ENCODE measurements at places on chromosomes 4 and X.

DNA sequence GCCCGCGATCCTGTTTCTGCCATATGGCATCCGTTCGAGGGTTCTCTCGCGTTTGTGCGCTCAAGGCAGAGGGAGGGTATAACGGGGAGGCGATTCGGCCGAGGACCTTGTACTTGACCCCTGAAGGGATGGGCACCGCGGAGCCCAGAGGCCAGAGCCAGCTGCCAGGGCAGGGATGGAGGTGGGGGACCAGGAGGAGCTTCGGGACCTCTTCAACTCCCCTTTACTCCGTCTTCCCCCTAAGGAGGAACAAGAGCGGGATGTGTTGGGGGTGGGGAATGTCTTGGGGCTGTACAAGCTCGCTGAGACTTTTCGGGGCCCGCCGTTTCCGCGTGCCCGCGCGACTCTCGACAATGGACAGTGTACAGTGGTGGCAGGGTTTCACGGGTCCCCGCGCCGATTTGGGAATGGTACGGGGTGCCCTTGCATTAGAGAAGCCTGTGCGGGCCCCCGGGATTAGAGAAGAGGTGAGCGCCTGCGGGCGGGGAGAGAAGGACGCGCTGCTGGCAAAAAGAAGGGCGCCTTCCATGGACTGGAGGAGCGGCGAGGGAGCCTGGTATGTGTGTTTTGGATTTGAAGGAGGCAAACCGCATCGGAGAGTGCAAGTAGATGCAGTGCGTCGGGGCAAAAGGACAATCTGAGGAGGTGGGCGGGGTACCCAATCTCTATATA is 760 bp downstream of the UGT8 start:
- DNase-seq = peak; percentile 2

GRCh38 chrX:150361070-150361776 is 1.9 kb upstream of the MAMLD1 start:
- no peak for DNase-seq

DNA sequence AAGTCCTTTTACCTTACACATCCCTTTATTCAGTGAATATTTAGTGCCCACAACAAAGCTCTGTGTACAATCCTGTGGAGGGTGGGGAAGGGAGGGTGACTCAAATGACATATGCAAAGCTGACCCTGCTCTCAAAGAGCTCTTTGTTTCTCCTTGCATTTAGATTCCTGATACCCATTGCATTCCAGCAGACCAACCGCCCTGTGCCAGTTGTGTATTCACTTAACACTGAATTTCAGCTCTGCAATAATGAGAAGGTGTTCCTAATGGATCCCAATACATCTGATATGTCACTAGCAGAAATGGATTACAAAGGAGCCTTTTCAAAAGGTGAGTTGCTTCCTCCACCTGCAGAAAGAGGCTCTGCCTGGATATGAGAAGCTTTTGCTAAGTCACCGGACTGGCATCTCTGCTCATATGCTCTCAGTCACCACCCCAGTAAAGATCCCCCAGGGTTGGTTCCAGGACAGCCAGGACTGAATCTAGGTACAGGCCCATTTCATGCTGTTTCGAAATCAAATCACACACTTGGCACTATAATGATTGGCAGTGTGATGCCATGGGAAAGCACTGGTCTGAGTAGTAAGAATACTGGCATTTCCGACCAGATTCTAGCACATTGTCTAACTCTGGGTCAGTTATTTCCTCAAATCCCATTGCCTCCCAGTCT is 17.1 kb upstream of the ANXA3 start:
- DNase-seq = no peak

DNA sequence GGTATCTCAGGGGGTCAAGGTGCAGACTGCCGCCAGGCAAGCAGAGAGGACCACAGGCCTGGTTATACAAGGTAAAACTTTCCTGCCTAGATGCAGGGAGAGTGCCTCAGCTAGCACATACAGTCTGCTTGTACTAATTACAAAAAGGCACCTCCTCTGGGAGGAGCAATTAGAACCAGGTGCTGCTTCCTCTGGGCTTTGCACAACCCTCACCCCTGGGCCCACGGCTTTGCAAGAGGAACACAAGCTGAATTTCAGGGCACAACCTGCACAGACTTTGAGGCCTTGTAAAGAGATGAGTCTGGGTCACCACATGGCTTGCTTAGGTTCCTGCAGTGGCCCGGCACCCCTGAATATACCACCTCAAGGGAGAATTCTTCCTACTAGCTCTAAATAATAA is 9.2 kb upstream of the CITED1 start:
- no peak for DNase-seq

DNA sequence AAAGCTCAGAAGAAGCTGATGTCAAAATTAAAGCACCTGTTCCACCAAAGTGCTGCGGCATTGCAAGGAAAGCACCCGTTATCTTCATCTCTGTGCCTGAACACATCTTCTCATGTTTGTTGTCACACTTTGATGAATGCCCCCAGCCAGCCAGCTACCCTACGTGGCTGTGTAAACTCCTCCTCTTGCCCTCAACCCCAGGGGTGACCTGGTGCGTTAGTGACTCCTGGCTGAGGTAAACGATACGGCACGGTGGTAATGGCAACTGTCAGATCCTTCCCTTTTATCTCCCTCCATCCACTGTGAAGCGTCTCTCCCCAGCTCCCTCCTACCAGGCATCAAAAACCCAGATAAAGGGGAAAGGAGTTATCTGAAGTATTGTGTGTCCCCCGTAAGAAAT is 90.6 kb upstream of the WWC2 start:
- DNase-seq = no peak

DNA sequence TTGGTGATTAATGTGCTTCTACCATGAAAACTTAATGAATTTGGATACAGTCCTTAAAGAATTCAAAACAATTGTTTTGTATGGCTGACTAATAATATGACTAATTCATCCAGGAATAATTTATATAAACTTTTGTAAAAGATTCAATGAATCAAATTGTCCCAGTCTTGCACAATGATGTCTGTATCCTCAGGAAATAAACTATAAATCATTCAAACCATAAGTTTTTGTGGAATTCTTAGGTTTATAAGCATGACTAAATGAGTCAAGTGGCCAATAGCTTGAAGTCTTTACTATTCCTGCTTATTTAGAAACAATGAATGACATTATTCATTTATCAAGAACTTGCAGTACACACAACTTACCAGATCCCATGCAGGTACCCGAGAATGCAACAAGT is 935.0 kb upstream of the INTU start:
- DNase-seq = peak; percentile 4

DNA sequence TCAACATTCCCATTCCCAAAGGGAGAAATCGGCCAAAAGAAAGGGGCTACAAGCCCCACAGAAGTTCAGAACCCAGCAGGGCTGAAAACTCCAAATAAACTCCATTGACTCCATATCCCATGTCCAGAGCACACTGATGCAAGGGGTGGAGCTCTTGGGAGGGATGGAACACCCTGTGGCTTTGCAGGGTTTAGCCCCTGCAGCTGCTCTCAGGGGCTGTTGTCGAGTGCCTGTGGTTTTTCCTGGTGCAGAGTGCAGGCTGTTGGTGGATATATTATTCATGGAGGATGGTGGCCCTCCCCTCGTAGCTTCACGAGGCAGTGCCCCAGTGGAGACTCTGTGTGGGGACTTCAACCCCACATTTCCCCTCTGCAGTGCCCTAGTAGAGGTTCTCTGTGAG is 53.7 kb downstream of the PDGFRA start:
- no peak for DNase-seq

DNA sequence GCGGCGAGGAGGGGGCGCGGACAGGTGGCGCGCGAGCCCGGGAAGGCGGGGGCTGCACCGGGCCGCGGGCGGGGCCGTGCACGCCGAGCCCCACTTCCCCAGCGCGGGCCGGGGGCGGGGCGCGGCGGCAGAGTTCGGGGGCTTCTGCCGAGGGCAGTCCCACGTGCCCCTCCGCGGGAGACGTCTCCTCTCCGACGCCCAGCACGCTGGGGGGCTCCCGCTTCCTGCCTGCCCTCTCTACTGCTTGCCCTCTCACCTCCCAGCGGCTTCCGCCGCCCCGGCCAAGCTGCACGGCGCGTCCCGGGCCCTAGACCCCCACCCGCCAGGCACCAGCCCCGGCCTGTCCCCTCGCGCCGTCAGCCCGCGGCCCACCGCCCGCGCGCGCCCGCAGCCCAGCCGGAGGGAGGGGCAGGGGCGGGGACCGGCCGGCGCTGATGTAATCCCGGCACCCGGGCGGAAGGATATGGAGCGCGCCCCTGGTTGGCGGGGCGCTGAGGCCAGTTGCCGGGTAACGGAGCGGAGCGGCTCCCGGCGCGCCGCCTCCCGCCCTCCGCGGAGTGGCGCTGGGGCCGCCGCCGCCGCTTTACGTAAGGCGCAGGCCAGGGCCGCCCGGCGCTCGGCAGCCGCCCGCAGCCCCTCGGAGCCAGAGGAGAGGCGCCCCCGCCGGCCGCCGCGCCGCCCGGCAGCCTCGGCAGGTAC is at the start of gene KIAA0232:
KIAA0232 (plus strand) TSS at position 581 of the 699 bp plus-strand sequence. CDS start 41,727 bp downstream, outside the sequence.
- peak; percentile 90 for DNase-seq

DNA sequence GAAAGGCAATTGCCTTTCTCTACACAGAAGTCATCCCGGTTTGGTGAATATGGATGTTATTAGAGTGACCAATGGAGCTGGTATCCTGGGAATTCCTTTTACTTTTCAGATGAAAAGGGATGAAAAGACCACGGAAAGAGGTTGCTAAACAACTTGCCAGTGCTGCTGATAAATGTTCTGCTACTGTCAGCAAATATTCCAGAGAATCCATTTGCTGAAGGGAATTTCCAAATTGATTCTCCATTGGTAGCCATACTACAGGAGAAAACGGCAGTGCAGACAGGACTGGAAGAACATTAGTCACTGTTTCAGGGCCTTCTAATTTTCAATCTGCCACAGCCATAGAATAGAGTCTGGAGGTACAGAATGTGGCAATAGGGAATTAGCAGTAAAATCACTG is 451.5 kb downstream of the PCDH11X start:
- no peak for DNase-seq

DNA sequence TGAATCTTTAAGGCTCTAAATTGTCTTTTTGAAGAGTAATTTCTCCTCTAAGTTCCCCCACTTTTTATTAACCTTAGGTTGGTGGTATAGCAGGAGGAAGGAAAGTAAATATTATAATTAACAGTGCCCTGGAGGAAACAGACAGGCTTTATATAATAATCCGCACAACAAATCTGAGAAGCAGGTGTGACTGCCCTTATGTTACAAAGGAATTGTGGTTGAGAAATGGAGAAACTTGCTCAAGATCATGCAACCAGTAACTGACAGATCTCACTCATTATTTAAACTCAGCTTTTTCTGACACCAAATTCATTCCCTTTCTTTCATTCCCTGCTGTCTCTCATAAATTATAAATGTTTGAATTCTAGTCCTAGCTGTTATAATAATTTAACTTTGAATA is 282.0 kb downstream of the PPP3CA start:
- DNase-seq = no peak

Measured in HTR-8/SVneo (cell line).